ENCODE measurements at places on chromosomes 12 and 14. TPM values are rescaled to one million over a fixed set of nuclear protein-coding genes. Genes with fewer than 3 reads are reported as not detected.

Gene PTCSC3
- total RNA-seq: not detected

Gene TMTC1
- 5.1 TPM for total RNA-seq

Gene TAMALIN
- total RNA-seq: 87.5 TPM

Gene SOAT2
- total RNA-seq: not detected

Gene CLSTN3
- 27.8 TPM for total RNA-seq

Gene LRR1
- 30.9 TPM for total RNA-seq

Gene GARIN6
- not detected for total RNA-seq

Gene PRR4
- total RNA-seq: 2.8 TPM

Gene MYH6
- not detected for total RNA-seq

Gene TAS2R7
- not detected for total RNA-seq

Gene FAM186B
- total RNA-seq: 0.33 TPM

Gene SIX6
- total RNA-seq: not detected
